CD4-positive, alpha-beta memory T cell (primary cell): ENCODE measurements at places on chromosomes 7 and 10. TPM values are rescaled to one million over a fixed set of nuclear protein-coding genes. Genes with fewer than 3 reads are reported as not detected.

- no peak for DNase-seq
- H3K4me3 ChIP-seq: no peak overlapping the region
- H3K27ac ChIP-seq: no peak overlapping the region
- no peaks in the 10 kb centered on the region for H3K4me1 ChIP-seq
- H3K36me3 ChIP-seq: no peaks in the 10 kb centered on the region
Observed at GRCh38 chr10:114311496-114312209, 72.6 kb downstream of the VWA2 start.

- no peaks in the 10 kb centered on the region for H3K36me3 ChIP-seq
- H3K4me1 ChIP-seq: peaks cover 49% of the 10 kb centered on the region
- peak overlapping the region; percentile 33 for H3K4me3 ChIP-seq
- peak overlapping the region; percentile 49 for H3K27ac ChIP-seq
- no peak for DNase-seq
- H3K27me3 ChIP-seq: no peaks in the 10 kb centered on the region
Observed at GRCh38 chr7:100539436-100540006, 518 bp downstream of the AGFG2 start.

DNA sequence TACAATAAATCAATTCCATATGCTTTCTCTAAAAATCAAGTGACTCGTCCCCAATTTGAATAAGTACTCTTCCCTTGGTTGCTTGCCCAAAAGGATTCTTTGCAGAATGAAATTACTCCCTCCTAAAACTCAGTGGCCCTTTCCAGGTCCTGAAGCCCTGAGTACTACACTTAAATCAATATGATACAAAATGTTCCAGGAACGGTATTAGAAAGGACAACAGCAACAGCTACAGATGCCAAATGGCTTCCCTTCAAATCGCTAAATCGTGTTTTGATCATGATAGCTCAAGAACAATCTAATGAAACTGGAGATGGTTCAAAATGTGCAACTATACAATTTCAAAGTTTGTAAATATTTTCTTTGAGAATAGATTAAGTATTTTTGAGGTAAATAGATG, 59.4 kb downstream of the TPK1 start:
- H3K4me3 ChIP-seq: no peak overlapping the region
- peaks cover 14% of the 10 kb centered on the region for H3K4me1 ChIP-seq
- DNase-seq: no peak
- no peaks in the 10 kb centered on the region for H3K27me3 ChIP-seq

- H3K4me3 ChIP-seq: no peak overlapping the region
- peak; percentile 72 for DNase-seq
- peaks cover 17% of the 10 kb centered on the region for H3K36me3 ChIP-seq
- peak overlapping the region; percentile 11 for H3K27ac ChIP-seq
- no peaks in the 10 kb centered on the region for H3K27me3 ChIP-seq
Observed at GRCh38 chr10:74977913-74978847, 133.3 kb upstream of the SAMD8 start.

GRCh38 chr7:112006071-112006470, 200.1 kb downstream of the DOCK4 start:
- no peak overlapping the region for H3K4me3 ChIP-seq
- H3K36me3 ChIP-seq: no peaks in the 10 kb centered on the region
- H3K4me1 ChIP-seq: no peaks in the 10 kb centered on the region
- no peak overlapping the region for H3K27ac ChIP-seq

DNA sequence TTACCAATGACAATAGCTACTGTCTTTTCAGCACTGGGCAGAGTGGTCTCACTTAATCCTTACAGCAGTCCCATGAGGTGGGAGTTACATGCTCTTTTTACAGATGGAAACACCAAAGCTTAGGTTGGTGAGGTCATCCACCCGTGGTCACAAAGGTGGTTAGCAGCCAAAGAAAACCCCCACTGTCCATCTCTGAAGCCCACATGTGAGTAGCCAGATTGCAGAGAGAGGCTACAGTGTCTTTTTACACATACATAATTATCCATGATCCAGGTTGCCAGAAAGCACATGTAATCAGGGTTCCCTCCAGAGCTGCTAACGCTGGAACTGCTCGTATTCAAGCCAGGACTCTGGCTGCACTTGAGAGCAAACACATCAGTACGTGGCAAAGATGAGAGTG, 24.6 kb upstream of the ANKRD2 start:
- no peak overlapping the region for H3K27ac ChIP-seq
- no peaks in the 10 kb centered on the region for H3K4me1 ChIP-seq
- DNase-seq: no peak
- H3K4me3 ChIP-seq: no peak overlapping the region

DNA sequence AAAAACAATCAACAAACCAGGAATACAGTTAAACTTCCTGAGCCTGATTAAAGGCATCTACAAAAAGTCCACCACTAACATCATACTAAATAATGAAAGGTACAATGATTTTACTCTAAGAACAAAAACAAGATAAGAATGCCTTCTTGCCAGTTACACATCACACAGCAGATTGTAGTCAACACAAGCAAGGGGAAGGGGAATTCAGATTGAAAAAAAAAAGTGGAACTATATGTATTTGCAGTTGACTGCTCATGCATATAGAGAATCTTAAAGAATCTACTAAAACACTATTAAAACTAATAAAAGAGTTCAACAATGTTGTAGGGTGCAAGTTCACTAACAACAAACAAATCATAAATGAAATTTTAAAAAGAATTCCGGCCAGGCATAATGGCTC, 28.5 kb downstream of the ZNF33B start:
- no peak for DNase-seq
- no peak overlapping the region for H3K4me3 ChIP-seq
- peaks cover 16% of the 10 kb centered on the region for H3K36me3 ChIP-seq
- H3K27me3 ChIP-seq: no peaks in the 10 kb centered on the region
- no peaks in the 10 kb centered on the region for H3K4me1 ChIP-seq

- no peaks in the 10 kb centered on the region for H3K27me3 ChIP-seq
- H3K36me3 ChIP-seq: no peaks in the 10 kb centered on the region
- no peak overlapping the region for H3K27ac ChIP-seq
- peaks cover 42% of the 10 kb centered on the region for H3K4me1 ChIP-seq
Observed at GRCh38 chr7:43764039-43764761, 5.7 kb downstream of the BLVRA start.

GRCh38 chr7:103292122-103292521, 5.1 kb upstream of the PMPCB start:
- no peaks in the 10 kb centered on the region for H3K36me3 ChIP-seq
- no peak overlapping the region for H3K4me3 ChIP-seq
- H3K27me3 ChIP-seq: no peaks in the 10 kb centered on the region
- DNase-seq: no peak
- H3K27ac ChIP-seq: no peak overlapping the region
- H3K4me1 ChIP-seq: peaks cover 7% of the 10 kb centered on the region

DNA sequence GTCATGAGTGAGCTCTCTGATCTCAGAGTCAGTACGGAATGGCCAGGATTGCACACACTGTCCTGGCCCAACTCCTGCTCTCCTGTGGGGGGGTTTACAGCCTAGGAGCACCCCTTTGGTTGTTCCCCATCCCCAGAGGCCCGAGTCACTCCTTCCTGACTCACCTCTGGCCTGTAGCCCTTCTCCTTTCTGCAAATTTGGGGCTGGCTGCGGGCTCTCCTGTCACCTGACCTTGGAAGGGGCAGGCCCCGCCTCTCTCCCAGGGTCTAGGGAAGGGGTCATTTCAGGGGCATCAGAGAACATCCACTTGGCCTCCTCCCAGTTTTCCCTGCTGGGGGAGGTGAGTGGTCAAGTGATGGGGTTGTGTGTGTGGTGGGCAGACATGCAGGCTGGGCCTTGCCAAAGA, 1.7 kb downstream of the NYAP1 start:
- peaks cover 23% of the 10 kb centered on the region for H3K4me1 ChIP-seq
- H3K36me3 ChIP-seq: no peaks in the 10 kb centered on the region
- no peak overlapping the region for H3K27ac ChIP-seq
- no peak for DNase-seq

DNA sequence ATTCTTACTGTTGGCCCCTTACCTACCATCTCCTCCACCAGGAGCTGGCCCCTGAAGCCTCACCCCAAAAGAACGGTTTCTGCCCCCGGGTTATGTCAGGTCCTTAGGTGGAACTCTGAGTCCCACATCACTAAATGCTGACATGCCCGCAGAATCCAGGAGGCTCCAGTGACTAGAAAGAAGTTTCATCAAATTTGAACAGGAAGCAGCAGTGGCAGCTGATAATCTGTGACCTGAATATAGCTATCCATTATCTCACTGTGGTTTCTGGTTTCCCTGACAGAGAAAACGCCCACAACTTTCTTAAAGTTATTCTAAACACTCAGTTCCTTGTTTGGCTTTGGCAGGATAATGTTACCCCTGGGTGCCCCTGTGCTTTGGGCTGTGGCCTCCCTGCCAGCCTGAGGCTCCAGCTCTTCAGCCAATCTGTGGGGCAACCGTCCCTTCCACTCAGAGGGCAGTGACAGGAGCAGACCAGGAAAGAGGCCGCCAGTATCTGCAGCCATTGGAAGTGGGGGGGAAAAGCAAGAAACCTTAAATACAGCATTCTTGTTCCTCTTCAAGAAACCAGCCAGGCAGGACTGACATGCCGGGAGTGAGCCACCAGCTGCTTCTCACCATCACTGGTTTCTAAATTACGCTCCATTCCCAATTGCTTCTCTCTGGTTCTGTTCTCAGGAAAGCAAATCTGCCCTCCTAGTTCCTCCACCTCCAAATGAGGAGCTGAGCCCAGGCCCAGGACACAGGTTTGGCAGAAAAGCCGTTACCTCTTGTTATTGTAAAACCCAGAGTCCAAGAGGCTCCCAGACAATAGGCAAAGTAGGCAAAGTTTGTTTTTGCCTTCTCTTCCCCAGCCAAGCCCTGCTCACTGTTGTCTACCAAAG, 41.2 kb upstream of the VCL start:
- H3K4me1 ChIP-seq: peaks cover 70% of the 10 kb centered on the region
- H3K27me3 ChIP-seq: no peaks in the 10 kb centered on the region
- peak overlapping the region; percentile 30 for H3K4me3 ChIP-seq
- DNase-seq: peak; percentile 67

GRCh38 chr7:151626422-151627115, 106.9 kb upstream of the RHEB start:
- DNase-seq: no peak
- no peak overlapping the region for H3K27ac ChIP-seq

GRCh38 chr7:1884583-1885350, 214.7 kb downstream of the ELFN1 start:
- H3K4me3 ChIP-seq: no peak overlapping the region
- H3K4me1 ChIP-seq: peaks cover 12% of the 10 kb centered on the region
- no peak for DNase-seq
- H3K27ac ChIP-seq: no peak overlapping the region
- H3K27me3 ChIP-seq: no peaks in the 10 kb centered on the region

GRCh38 chr10:97169911-97170693, 15.7 kb downstream of the SLIT1 start:
- H3K4me3 ChIP-seq: no peak overlapping the region
- no peaks in the 10 kb centered on the region for H3K27me3 ChIP-seq
- no peaks in the 10 kb centered on the region for H3K4me1 ChIP-seq
- no peak for DNase-seq

DNA sequence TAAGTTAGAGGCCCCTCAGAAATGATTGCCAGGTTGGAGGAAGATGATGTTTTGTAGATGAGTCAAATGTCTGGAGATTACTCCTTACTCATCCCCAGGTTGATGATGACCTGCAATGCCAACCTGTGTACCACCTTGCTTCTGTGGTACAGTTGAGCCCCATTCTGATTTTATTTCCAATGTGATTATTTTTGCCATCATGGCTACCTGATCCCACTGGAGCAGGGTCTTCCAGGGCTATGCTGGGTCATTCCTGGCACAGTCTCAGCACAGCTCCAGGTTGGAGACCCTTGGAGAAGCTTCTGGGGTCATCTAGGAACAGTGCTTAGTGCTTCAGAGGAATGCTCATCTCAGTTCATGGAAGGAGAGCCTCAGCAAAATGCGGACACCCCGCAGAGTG, 34.3 kb downstream of the LRRC18 start:
- no peak overlapping the region for H3K27ac ChIP-seq
- H3K36me3 ChIP-seq: no peaks in the 10 kb centered on the region
- DNase-seq: no peak
- no peaks in the 10 kb centered on the region for H3K4me1 ChIP-seq
- H3K27me3 ChIP-seq: peaks cover 3% of the 10 kb centered on the region
- H3K4me3 ChIP-seq: no peak overlapping the region

DNA sequence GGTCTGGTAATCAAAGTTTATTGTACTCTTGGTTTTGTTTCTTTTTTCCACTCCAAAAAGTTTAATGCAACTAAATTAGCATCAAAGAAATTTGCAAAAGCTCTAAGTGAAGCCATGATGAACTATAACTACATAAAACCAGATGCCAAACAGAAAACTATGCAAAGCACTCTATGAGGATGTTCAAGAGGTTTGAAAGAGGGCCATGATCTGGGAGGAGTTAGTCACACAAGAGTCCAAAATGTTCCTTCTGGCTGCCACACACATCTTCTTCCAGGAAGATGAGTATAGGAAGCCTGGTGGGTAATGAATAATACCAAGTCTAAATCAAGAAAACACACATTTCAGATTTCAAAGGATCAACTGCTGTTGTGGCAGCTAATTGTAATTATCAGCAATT, 28.4 kb downstream of the GLI3 start:
- no peaks in the 10 kb centered on the region for H3K27me3 ChIP-seq
- H3K36me3 ChIP-seq: no peaks in the 10 kb centered on the region
- no peak overlapping the region for H3K4me3 ChIP-seq
- DNase-seq: no peak
- no peaks in the 10 kb centered on the region for H3K4me1 ChIP-seq
- H3K27ac ChIP-seq: no peak overlapping the region

- no peak overlapping the region for H3K4me3 ChIP-seq
- no peak overlapping the region for H3K27ac ChIP-seq
- DNase-seq: no peak
- no peaks in the 10 kb centered on the region for H3K4me1 ChIP-seq
- no peaks in the 10 kb centered on the region for H3K36me3 ChIP-seq
Observed at GRCh38 chr10:127151981-127152699, 44.3 kb downstream of the INSYN2A start.

DNA sequence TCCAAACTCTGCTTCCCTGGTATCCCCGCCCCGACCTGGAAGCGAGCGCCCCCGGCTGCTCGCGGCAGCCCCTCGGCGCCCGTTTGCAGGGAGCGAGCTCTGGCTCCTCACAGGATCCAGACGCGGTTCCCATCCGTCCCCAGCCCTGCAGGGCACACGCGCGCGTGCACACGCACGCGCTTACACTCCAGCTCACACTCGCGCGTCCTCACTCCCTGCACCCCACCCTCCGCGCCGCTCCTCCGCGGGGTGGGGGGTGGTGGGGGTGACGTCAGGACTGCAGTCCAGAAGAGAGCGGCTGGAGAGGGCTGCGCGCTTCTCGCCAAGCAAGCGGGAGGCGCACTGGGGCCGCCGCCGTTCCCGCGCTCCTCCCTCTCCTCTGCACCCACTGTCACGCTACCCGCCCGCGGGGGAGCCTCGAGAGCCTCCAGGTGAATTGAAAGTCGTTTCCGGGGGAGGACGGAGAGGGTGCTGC, 255.6 kb downstream of the OTUD1 start:
- H3K36me3 ChIP-seq: no peaks in the 10 kb centered on the region
- H3K27me3 ChIP-seq: peaks cover 4% of the 10 kb centered on the region
- H3K4me3 ChIP-seq: no peak overlapping the region
- no peaks in the 10 kb centered on the region for H3K4me1 ChIP-seq
- no peak overlapping the region for H3K27ac ChIP-seq

GRCh38 chr10:100791369-100792058, 46.1 kb downstream of the PAX2 start:
- H3K27me3 ChIP-seq: no peaks in the 10 kb centered on the region
- DNase-seq: no peak
- H3K4me3 ChIP-seq: no peak overlapping the region

IDI2 gene
- polyA plus RNA-seq: not detected

SPDYE5 gene
- not detected for polyA plus RNA-seq

NSUN5 gene
- 39.9 TPM for polyA plus RNA-seq

EPO gene
- polyA plus RNA-seq: not detected
